ENCODE measurements at places on chromosomes 11 and 22.

DNA sequence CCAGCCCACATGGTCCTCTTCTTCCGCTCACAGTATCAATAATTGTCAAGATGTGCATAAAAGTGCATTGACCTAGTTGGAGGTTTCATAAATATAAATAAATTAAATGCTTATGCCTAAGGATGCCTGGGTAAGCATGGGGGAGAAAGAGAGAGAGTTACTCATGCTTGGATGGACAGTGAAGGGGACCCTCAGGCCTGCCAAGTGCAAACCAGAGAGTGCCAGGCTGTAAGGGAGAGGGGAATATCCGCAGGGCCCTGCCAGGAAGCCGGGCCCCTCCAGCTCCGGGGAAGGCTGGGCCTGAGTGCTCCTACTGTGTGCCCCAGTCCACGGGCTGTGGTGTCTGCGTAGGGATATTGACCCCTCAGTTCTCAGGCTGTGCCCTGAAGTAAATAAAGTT, 214.6 kb downstream of the DSCAML1 start:
- DNase-seq = no peak

GRCh38 chr22:42134100-42135020, 3.8 kb upstream of the CYP2D6 start:
- DNase-seq = no peak

DNA sequence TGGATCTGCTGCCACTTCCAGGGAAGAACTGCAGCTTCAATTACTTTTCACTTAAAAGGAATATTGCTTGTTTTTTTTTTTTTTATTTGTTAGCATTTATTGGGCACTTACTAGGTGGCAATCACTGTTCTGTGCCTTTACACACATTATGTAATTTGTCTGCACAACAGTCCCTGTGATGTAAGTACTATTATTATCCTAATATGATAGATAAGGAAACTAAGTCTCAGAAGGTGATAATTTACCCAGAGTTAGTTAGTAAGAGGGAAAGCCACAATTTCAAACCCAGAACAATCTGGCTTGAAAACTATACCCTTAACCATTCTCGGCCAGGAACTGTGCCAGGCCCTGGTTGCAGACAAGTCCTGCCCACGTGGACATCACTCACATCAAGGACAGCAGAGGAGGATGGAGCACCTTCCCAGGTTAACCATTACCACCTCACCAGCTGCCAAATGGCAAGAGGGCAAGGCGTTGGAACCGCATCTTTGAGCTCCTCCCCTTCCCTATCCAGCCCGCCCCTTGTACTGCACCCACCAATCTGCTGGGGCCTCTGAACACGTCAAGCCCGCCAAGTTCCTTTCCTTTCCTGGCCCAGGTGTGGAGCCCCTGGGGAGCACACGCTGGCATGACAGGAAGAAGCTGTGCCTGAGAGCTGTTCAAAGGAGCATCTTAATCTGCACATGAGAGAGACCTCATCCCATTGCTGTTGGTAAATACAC, 78.4 kb downstream of the NAV2 start:
- no peak for DNase-seq

DNA sequence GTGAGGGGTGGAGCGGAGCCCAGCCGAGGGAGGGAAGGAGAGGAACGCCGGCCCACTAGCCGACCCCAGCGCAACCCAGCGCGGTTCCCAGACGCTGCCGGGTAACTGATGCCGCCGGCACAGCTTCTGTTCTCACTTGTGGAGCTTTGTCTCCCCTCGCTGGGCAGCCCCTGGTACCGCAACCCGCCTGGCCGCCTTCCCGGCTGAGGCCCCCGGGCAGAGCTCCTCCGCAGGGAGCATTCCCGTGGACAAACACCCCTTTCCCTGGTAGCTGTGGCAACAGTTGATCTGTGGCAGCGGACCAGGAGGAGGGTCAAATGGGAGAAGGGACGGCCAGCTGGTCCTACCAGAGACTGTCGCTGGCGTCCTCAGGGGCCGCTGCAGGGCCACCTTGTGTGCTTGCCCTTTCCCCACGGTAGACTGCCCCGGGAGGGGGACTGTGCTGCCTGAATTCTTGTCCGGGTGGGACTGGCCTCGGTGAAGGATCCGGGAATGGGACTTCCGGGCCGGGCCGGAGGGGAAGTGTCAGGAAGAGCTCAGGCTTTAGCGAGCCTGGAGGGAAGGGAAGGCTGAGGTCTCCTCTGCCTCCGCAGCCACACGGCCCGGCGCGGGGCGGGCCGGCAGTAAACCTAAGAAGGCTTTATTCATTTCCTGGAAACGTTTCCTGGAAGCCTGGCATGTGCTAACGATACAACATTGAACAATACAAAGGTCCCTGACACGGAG, 468.0 kb downstream of the OPCML start:
- no peak for DNase-seq

DNA sequence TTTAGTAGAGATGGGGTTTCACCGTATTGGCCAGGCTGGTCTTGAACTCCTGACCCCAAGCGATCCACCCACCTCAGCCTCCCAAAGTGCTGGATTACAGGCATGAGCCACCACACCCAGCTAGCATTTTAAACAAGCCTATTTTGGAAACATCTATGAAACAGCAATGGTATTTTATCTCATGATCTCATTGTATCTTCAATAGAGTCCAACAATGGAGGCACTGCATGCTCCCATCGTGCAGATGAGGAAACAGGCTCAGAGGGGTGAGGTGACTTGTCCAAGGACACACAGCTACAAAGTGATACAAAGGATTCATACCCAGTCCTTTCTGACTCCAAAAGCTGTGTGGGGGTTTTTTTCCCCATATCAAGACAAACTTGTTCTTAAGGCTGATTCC, 39.0 kb upstream of the RTL6 start:
- no peak for DNase-seq

DNA sequence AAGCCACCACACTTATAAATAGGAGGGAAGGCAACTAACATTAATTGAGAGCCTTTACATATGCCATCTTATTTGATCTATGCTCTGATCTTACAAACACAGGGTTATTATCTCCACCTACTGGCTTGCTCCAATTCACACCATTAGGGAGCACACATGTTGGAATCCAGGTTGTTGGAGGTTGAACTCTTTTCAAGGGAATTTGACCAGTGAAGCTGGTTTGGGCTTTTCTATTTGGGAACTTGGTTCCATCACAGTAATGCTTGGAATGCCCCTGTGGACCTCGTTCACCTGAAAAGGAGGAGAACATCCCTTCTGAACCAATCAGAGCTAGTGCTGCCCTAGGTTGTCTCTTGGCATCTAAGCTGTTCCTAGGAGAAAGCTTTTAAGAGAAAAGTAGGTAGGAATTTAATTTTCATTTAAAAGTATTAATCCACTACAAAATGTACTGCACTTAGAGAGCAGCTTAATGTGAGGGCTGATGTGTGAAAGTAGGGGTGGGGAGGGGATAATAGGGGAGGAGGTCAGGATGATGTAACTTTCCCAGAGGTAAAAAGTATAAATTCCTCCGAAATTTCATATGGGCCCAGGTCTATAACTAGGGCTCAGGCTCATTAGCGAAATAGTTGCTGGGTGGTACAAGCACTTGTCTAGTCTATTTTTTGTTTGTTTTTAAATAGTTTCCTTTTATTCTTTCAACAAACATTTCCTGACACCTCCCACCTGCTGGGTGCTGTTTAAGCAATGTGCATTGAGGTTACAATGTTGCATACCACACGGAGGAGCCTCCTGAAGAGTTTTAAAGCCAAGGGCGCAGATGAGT, 7.6 kb upstream of the MICAL2 start:
- DNase-seq = no peak

GRCh38 chr11:69598147-69598546, 42.8 kb upstream of the CCND1 start:
- no peak for DNase-seq

GRCh38 chr11:17273668-17274282, 2.8 kb upstream of the NUCB2 start:
- DNase-seq = no peak

DNA sequence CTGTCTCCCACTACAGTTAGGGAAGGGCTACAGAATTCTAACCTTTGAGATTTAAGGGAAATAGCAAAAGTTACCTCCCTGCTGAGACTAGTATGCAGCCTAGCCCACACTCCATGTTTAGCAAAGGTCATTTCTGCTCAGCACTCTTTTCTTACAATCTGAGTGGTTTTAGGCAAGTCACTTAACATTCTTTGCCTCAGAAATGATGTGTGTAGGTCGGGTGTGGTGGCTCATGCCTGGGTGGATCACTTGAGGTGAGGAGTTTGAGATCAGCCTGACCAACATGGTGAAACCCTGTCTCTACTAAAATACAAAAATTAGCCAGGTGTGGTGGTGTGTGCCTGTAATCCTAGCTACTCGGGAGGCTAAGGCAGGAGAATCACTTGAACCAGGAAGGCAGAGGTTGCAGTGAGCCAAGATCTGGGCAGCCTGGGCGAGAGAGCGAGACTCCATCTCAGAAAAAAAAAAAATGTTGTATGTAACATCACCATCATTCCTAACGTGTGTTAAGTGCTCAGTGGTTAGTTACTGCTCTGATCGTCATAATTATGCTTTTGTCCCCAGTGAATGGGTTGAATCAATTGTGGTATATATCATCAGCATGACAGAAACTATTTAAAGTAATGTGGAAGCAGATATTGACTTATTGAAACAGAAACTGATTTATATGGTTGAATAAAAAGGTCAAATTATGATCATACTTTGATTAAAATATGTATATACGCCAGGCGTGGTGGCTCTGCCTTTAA, 55.0 kb downstream of the COPB1 start:
- DNase-seq = no peak

GRCh38 chr11:65997286-65997685, 4.7 kb downstream of the EIF1AD start:
- no peak for DNase-seq

DNA sequence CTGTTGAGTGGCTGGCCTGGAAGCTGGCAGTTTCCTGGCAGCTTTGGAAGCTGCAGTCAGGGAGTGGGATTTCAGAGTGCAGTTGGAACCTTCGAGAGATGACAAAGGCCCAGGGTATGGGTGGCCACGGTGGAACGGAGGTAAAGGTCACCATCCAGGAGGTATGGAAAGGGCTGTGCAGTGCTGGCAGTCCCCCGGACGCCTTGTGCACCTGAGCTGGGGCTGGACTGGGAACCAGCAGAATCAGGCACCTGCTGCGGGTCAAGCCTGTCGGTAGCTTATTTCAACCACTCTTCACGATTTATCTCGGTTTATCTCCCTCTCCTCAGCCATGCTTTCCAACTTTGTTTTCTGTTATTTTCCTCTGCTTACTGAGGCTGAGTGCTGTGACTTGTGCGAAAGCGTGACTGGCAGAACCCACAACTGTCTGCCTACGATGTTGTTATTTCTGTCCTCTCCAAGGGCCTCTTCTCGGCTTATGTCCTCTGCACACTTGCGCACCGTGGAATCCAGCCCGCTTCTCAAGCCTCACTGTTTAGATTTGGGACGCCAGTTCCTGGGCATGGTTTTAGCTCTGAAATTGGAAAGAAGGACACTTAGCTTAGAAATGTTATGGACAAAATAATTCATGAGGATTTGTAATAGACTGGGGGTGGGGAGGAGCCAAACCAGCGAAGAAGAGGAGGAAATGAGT, 24.0 kb upstream of the ATXN10 start:
- DNase-seq = no peak

GRCh38 chr11:4134806-4135205, 40.2 kb downstream of the RRM1 start:
- no peak for DNase-seq

DNA sequence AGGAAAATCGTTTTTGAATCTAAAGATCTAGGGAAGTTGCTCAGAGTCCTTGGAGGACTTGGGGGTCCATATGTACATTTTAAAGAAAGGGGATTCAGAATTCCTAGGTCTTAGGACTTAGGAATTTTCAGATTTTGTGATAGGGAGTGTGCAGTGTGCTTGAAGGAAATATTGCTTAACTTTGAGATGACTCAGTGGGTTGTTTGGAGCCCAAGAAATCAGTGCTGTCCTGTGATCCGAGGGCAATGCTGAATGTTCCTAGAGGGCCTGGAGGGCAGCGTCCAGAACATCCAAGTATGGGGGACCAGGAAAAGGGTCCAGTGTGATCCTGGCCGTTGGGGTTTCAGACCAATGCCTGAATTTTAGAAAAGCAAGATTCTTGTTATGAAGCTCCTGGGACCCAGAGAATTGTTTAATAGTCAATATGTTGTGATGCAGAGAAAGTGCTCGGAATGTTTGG, 3.1 kb upstream of the IGF2 start:
- no peak for DNase-seq

DNA sequence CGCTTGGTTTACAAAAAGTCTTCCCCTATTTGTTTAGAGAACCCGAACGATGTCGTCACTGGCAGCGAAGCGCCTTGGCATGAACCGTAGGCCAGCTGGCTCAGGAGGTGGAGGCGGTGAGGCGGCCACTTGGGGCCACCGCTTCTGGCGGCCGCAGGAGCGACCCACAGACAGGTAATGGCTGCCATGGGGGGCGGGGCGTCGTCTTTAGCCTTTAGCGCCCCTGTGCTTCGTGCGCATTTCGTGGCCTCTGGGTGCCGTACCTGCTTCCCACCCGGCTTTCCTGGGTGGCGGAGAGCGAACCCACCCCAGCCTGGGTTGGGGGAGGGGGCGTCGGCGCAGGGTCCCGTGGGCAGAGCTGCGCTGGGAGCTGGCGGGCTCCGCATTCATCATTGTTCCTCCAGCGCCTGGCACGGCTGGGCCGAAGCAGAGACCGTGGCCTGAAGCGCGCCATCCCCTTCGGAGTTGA, 469 bp upstream of the OSBP2 start:
- DNase-seq = peak; percentile 58

All from activated CD4-positive, alpha-beta T cell treated with anti-CD3 and anti-CD28 coated beads, Interleukin-2, amount 50 U/mL, for 1 hour (primary cell).